ENCODE measurements at places on chromosomes 16 and 17.

DNA sequence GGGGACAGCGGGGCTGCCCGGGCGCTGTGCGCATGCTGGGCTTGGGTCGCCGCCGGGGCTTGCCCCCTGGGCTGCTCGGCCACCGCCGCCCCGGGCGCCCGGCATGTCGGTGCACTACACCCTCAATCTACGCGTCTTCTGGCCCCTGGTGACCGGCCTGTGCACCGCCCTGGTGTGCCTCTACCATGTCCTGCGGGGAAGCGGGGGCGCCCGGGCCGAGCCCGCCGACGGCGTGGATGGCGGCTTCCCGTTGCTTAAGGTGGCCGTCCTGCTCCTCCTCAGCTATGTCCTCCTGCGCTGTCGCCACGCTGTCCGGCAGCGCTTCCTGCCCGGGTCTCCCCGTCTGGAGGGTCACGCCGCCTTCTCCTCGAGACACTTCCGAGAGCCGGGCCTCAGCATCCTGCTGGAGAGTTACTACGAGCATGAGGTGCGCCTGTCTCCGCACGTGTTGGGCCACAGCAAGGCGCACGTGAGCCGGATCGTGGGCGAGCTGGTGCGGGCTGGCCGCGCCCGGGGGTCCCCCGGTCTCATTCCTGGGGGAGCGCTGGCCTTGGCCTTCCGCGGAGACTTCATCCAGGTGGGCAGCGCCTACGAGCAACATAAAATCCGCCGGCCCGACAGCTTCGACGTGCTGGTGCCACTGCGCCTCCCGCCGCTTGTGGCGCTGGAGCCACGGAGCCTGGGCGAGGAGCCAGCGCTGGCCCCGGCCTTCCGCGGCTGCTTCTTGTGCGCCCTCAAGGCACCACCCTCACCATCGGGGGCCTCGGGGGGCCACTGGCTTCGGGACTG lies 789 bp downstream of the ITPRIPL2 start:
- peak; percentile 67 for DNase-seq

GRCh38 chr17:17408236-17408794 lies 68.5 kb upstream of the MED9 start:
- DNase-seq, result peak; percentile 98

DNA sequence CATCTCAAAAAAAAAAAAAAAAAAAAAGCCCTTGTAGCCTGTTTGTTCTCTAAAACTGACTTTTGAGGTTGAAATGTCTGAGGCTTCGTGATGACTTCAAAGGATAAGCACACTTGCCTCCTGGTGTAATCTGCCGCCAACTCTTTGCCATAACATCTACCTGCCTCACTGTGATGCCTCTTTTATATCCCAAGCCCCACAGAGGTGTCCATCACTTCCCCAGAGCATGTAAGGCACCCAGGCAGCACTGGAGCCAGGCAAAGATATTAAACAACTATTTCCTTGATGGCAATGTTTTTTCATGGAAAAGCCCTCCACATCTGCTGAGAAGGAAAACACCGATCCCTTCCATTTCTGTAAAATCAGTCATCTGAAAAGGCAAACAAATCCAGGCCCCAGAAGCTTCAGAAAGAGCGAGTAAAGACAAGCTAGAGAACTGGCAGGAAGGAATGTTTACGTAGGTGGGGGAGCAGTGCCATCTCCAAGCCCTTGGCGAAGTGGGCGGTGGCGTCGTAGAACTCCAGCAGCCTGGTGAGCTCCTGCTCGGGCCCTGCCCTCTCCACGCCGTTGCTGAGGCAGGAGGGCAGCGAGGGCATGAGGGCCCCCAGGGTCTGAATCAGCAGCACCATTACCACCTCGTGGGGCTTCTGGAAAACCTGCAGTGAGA lies 28.6 kb downstream of the COG7 start:
- DNase-seq, result no peak

DNA sequence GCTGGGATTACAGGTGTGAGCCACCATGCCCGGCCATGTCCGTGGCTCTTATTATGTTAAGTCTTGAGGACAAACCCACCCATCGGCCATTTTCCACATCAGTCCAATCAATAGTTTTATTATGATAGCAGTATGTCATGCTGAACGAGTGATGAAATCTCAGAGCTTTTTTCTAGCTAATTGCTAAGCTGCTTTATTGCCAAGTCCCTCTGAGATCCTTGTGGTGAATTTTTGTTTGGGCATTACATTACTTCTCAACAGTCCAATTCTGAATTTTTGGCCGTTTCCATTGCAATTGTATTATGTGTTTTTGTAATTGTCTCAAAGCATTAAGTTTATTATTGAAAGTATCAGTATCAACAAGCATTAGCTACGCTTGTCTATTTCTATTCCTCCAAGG lies 10.9 kb downstream of the RNF112 start:
- DNase-seq, result no peak

GRCh38 chr16:83742124-83742899 lies 65.5 kb upstream of the HSBP1 start:
- no peak for DNase-seq

All from fibroblast of mammary gland (primary cell).